Effector CD8-positive, alpha-beta T cell (primary cell): ENCODE measurements at places on chromosomes 1 and 21.

DNA sequence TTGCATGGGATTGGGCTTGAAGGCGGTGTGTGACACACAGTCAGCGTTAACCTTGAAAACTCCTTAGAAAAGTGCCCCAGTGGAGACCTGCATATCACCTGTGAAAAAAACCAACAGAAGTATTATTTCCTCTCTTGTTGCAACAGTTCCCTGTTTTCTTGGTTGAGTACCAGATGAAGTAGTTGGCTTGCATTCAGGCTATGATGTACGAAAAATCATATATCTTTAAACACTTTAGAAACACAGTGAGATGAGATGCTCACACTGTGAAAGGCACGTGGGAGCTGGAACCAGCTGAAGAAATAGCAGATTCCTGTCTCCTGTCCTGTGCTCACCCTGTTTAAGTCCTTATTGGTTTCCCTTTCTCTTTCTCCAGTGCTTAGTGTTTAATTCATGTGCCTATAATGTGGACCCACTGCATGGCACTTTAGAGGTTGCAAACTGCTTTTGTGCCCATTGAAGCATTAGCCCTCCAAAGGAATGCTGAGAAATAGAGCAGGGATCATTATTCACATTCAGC, 2.8 kb downstream of the CAMK1G start:
- no peak for DNase-seq

GRCh38 chr21:41816583-41817165, 49.8 kb upstream of the RIPK4 start:
- peak; percentile 38 for DNase-seq

DNA sequence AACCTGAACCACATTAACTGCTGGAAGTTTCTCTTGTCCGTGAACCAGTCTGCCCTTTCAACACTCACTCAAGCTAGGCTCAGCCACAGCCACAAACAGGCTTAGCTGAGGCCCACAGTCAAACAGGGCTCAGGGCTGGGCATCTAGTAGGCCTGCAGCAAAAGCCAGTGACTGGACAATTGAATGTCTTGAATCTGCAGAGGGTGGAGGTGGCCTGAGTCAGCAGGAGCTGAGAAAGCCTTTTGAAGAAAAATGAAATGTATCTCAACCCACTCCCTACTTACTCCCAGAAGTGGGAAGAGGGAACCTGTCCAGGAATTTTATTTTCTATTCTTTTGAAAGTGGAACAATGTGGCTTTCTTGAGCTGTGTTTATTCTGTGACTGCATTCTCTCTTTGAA, 95.4 kb downstream of the PTPRU start:
- DNase-seq = no peak

GRCh38 chr1:228807904-228808605, 72.8 kb downstream of the RHOU start:
- DNase-seq = no peak

- no peak for DNase-seq
Observed at GRCh38 chr1:194004146-194004545, 817.7 kb upstream of the B3GALT2 start.
